ENCODE measurements at places on chromosomes 11 and 22.

DNA sequence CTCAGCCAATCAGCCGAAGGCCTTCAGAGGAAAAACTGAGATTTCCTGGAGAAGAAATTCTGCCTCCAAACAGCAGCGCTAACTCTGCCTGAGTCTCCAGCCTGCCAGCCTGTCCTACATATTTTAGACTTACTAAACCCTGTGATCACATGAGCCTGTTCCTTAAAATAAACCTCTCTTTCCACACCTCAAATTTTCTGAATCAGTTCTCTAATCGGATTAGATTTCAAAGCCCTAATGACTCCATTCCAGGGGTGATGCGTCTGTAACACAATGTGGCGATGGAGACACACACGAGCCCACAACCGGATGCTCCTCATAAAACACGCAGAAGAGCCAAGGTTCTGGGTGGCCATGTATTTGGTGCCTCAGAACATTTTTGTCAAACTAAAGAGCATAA lies 1371.2 kb downstream of the BRD1 start:
- no peak for DNase-seq

DNA sequence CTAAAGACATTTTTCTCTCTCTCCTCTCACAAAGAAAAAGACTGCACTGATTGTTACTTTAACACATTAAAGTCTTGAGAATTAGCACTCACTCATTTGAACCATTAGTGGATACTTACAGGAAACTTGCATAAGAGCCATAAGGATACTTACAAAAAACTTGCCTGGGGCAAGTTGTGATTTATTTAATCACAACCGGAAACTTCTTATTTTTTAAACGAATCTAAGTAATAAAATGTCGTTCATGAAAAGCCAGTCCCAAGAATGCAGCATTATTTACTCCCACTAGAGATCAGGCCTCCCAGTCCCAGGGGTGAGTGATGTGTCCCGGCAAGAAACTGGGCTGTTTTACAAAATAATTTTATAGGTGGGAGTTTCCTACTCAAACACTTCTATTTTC lies 59.3 kb upstream of the TTC12 start:
- DNase-seq = no peak

- no peak for DNase-seq
These were observed 54.5 kb upstream of the MPEG1 start for GRCh38 chr11:59267196-59267595.

DNA sequence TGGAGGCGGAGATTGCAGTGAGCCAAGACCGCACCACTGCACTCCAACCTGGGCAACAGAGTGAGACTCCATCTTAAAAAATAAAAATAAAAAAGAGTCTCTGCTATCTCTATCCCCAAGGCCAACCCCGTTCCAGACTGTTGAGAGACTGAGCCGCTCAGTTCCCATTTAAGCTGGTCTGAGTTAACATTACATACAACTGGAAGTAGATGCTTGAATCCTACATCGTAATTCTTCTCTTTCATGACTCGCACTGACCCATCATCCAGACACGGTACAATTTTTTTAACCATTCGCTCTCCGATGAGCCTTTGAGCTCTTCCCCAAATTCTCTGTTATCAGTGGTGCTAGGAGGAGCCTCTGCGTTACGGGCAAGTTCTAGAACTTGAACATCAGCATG lies 4.9 kb upstream of the CYTH4 start:
- no peak for DNase-seq

DNA sequence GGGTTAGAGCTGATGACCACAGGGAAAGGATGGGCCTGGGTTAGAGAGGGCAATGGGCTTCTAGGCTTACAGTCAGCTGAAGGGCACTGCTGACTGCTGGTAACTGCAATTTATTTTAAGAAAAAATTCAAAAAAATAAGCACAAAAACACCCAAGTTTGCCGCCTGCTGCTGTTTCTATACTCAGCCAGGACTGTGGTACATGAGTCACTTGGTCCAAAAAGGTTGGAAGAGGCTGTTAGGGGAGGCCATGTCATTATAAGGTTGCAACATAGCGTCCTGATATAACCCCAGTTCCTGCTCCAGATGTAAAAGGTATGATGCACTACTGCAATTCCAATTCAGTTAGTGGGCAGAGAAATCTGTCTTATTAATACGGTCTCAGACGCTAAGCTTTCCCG lies 98.9 kb downstream of the ETS1 start:
- no peak for DNase-seq

DNA sequence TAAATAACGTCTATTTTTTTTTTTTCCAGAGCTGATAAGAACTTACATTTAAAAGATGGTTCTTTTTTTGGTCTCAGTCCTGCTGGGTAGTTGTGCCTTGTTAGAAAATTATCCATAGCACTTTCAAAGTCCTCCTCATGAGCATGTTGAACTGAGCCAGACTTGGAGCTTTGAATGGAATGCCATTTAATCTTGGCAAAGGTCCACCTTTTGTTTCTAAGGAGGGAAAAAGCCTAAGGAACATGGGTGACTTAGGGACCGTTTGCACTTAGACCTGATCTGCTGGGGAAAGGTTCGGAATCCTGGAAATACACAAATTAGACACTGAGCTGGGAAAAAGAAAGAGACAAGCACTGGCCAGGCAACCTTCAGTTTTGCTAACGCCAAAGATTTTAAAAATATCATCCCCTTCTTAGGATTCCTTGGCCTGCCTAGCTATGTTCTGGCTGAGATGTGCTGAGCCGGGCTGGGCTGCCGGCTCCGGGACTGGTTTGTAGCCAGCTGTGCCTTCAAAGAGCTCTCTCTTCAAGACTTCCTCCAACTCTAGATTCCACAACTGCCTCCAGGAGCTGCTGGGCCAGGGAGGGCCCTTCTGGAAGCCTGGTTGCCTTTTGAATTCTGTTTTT lies 67.4 kb downstream of the ENDOD1 start:
- DNase-seq = no peak

DNA sequence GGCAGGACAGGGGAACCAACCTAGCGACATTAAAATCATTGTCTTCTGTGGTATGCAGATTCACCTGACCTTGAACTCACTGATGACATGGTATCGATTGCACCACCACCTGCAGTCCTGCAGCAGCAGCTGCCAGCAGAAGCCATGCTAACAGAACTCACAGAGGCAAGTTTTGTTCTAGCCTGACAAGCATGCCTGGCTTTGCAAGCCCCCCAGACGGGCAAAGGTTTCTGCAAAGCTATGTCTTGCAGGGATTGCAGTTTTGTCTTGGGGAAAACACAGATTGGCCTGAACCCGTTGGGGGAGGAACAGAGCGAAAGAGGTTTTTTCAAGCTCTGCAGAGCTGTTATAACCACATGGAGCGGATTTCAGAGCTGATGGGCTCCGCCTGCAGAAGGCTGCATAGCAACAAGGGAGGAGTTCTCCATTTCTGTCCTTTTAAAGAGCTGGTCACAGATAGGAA lies 221.0 kb downstream of the HIPK3 start:
- DNase-seq = no peak

DNA sequence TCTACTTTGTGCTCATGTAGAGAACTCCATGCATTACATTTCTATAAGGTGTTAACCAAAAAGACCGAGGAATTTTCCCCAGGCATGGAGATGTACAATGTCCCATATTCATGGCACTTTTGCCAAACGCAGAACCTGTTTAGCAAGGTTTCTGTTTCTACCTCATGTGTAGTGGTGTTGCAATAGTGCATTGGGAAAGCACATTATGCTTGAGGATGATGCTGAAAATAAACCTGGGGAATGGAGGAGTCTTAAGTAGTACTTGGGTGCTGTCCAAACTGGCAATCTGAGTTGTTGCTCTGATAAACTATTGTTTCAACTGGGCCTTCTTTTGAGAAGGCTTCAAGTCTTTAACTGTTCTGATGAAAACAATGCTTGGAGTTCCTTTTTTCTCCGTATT lies 11.5 kb upstream of the MUC15 start:
- no peak for DNase-seq

DNA sequence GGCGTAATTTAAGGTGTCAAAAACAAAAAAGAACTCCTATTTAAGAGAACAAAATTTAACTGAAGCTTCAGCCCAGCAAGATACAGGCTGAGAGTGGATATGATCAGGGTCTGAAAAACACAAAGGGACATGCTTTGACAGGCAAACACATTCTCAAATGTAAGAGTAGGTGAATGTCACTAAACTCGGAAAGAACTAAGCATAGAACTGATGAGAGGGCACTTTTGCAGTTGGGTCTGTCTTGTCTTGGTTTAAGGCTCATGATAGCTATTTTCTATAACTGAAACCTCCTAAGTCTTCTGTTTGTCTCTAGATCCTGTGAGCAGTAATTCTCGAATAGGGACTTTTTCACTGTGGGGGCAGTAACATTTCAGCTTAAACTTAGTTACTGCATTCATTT lies 27.0 kb downstream of the F2 start:
- no peak for DNase-seq

DNA sequence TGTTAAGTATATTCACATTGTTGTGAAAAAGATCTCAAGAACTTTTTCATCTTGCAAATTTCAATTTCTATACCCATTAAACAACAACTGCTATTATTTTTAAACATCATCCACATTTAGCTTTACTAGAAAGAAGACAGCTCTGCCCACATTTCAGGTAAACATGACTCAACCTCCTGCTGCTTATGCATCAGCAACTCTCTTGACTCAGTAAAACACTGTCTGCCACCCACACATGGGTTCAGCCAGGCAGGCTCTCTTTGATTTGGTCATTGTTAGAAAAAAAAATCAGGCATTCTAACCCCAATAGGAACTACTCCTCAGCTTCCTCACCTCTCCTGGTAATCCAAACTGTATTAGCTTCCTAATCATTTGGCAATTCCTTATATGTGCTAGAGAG lies 5.1 kb upstream of the ENDOD1 start:
- no peak for DNase-seq

GRCh38 chr11:70072861-70073755 lies 5.0 kb upstream of the ANO1 start:
- no peak for DNase-seq

DNA sequence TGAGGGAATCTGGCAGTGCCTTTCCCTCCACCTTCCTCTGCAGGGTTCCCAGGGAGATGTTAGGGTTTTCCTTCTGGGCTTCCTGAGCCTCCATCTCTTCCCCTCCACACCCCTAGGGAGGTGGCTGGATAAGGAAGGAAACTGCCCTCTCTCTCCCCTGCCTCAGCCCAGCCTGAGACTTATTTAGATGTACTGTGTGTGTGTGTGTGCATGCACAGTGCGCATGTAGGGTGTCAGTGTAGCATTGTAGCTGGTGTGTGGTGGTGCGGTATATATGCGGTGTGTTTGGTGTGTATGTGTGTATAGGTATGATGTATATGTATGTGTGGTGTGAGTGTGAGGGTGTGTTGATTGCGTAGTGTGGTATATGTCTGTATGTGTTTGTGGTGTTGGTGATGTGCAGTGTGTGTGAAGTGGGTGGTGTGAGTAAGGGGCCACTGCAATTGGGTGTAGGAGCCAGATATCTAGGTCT lies 1.5 kb downstream of the FXYD6 start:
- DNase-seq = no peak

Data from activated CD4-positive, CD25-positive, alpha-beta regulatory T cell (primary cell).